AG10803 (cell line): ENCODE measurements at places on chromosomes 12 and 14.

DNA sequence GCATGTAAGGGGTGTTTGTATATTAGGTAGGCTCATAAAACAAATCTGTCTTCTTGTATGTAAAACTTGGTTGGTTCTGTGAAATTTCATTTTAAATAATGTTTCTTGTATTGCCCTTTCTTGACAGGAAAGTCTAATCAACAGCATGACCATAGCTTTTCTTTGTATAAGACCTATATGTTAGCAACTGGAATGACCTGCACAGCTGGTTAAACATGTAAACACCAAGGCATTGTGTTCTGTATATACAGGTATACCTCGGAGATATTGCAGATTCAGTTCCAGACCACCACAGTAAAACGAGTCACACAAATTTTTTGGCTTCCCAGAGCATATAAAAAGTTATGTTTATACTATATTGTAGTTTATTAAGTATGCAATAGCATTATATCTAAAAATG, 183.6 kb downstream of the ERC1 start:
- DNase-seq, result no peak

- DNase-seq, result no peak
Measured at GRCh38 chr12:109892165-109892715, 7.8 kb upstream of the TCHP start.

DNA sequence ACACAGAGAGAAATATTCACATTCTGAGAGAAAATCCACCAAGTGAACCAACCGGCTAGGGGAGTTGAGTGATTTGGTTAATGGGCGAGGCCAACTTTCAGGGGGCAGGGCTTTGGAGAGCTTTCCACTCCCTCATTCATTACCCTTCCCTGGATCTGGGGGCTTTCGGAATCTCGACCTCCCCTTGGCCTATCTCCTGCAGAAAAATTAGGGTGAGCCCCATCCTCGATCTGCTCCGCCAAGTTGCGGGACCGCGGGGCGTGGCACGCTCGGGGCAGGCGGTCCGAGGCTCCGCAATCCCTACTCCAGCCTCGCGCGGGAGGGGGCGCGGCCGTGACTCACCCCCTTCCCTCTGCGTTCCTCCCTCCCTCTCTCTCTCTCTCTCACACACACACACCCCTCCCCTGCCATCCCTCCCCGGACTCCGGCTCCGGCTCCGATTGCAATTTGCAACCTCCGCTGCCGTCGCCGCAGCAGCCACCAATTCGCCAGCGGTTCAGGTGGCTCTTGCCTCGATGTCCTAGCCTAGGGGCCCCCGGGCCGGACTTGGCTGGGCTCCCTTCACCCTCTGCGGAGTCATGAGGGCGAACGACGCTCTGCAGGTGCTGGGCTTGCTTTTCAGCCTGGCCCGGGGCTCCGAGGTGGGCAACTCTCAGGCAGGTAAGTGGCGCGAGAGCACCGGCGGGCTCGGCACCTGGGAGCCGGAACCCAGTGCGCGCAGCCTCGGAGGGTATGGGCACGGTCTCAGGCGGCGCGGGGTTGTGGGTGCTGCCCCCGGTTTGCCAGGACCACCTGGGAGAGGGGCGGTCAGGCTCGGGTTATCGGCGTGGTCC, at the start of gene ERBB3:
TSS of gene ERBB3 (plus strand) at position 443 of the 833 bp plus-strand sequence. CDS start at position 579, 136 bp downstream.
- DNase-seq, result peak; percentile 76

DNA sequence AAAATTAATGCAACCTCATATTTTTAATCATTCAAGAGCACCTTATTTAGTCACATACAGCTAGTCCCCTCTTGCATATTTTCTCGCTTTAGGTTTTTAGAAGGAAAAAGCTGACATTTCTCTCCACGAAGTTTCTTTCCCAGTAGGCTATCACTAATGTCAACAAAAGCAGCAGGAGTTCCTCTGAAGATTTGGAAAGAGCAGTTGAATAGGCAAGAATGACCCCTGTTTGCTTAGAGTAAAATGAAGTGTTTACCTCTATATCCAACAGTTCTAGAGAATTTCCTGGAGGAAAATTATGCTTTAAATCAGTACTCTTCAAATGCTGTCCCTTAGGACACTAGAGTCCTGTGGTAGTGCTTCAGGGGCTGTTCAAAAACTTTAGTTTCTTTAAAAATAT, 188.1 kb upstream of the PRKD1 start:
- DNase-seq, result no peak

DNA sequence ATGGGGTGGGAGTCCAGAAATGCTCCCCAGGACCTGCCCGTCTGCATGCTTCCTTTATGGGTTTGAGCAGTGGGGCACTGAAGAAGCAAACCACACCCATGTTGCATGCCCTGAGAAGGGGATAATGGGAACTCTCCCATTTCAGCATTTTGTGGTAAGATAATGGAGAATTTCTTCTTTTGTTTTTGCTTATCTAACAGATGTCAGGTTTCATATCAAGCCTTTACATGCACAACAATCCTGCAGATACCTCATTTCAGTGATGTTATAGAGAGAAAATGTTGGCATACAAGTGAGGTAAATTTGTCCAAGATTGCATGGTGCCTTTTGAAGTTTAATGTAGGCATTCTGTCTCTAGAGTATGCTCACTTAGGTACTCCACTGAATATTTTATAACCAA, 177.0 kb downstream of the ALX1 start:
- no peak for DNase-seq

- no peak for DNase-seq
Measured at GRCh38 chr12:91620992-91621391, 438.4 kb upstream of the DCN start.
